ENCODE measurements at places on chromosomes 5 and 9. TPM values are rescaled to one million over a fixed set of nuclear protein-coding genes. Genes with fewer than 3 reads are reported as not detected.

The SLC6A7 gene
- not detected for total RNA-seq

The ZNF883 gene
- 3.4 TPM for total RNA-seq

The CAMK2A gene
- not detected for total RNA-seq

The FIBCD1 gene
- not detected for total RNA-seq

The JAKMIP2 gene
- total RNA-seq = 0.19 TPM

The OR2V1 gene
- total RNA-seq = not detected

The STC2 gene
- 11.3 TPM for total RNA-seq

The BTNL8 gene
- not detected for total RNA-seq

The FRMD3 gene
- total RNA-seq = 1.8 TPM

The TARS1 gene
- 44.5 TPM for total RNA-seq

The FCN1 gene
- 0.98 TPM for total RNA-seq

The WNT8A gene
- total RNA-seq = not detected

The HK3 gene
- 0.24 TPM for total RNA-seq

The GBGT1 gene
- 3.8 TPM for total RNA-seq

The ADAMTS6 gene
- 0.47 TPM for total RNA-seq

The ADGRD2 gene
- not detected for total RNA-seq

The BHMT2 gene
- 1.8 TPM for total RNA-seq

The BTNL3 gene
- not detected for total RNA-seq

The CCDC192 gene
- total RNA-seq = not detected

The DNM1 gene
- 8.7 TPM for total RNA-seq

The VPS13A gene
- 15.6 TPM for total RNA-seq

The TNFAIP8 gene
- 7.5 TPM for total RNA-seq

The GDA gene
- total RNA-seq = 1.4 TPM

The PCDHA2 gene
- 0.17 TPM for total RNA-seq

The RLN2 gene
- total RNA-seq = not detected

The SLC9A3 gene
- total RNA-seq = 0.67 TPM

The EQTN gene
- 0.39 TPM for total RNA-seq

The NUTM2G gene
- total RNA-seq = not detected

The FCHO2 gene
- total RNA-seq = 12.5 TPM

The LCN2 gene
- total RNA-seq = 6.3 TPM

The LRRC19 gene
- 0.28 TPM for total RNA-seq

The ZNF484 gene
- 2.2 TPM for total RNA-seq

The PCDH1 gene
- total RNA-seq = 17.7 TPM

The CLIC3 gene
- total RNA-seq = not detected

The TAF1L gene
- total RNA-seq = not detected

The OR13F1 gene
- total RNA-seq = not detected

The ADRA1B gene
- 0.12 TPM for total RNA-seq

The IFNA2 gene
- not detected for total RNA-seq

The CDKN2A gene
- 0.31 TPM for total RNA-seq

The SELENOP gene
- 69.8 TPM for total RNA-seq

The SLC1A1 gene
- 4.1 TPM for total RNA-seq

The SPARC gene
- 109 TPM for total RNA-seq

The ARL14EPL gene
- not detected for total RNA-seq

The PGM5 gene
- 4.6 TPM for total RNA-seq

The TAL2 gene
- not detected for total RNA-seq

The SLC6A3 gene
- total RNA-seq = not detected

The MARCOL gene
- total RNA-seq = not detected

The CPLANE1 gene
- total RNA-seq = 7.6 TPM

The HAND1 gene
- not detected for total RNA-seq

Data from pancreas (tissue), 10 donors.